ENCODE measurements at places on chromosomes 1 and 21.

DNA sequence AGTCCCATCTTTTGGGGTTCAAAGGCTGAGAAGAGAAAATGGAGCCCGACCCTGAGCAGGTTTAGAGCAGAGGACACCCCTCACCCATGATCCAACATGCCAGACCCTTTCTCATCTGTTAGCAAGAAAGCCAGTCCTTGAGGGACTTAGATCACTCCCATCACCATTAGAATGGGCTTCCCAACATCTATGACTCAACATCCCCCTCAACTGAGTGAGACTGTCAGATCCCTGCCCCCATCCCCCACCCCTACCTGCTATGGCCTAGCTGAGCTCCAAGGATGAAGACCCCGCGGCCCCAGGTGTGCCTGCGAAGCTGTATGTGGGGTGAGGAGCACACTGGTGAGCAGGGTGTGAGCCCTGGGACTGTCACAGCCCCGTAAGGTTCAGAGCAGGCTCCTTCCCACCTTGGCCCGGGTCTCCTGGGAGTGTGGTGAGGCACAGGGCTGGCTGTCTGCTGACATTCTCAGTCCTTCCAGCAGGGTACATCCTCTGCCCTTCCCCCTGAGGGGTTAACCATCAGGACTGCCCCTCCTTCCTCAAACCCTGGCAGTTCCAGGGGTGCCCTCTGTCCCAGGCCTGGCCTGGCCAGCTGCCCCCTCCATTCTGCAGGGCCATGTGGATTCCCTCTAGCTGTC, 21.4 kb upstream of the BLACAT1 start:
- no peak for DNase-seq

DNA sequence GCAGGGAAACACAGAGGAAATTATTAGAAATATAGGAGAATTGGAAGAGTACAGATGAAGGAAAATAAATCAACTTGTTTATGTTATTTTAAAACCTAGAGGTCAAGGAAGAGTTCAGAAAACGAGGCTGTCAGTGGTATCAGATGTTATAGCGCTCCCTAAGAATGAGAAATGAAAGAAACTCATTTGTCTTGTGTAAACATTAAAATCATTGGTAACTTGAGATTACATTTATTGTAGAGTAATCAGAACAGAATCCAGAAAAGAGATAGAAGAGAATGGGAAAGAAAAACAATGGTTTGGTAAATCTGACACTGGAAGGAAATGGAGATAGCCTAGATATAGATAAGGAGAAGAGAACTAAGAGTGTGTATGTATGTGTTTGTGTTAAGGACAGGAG, 106.4 kb downstream of the ATF6 start:
- DNase-seq, result no peak

DNA sequence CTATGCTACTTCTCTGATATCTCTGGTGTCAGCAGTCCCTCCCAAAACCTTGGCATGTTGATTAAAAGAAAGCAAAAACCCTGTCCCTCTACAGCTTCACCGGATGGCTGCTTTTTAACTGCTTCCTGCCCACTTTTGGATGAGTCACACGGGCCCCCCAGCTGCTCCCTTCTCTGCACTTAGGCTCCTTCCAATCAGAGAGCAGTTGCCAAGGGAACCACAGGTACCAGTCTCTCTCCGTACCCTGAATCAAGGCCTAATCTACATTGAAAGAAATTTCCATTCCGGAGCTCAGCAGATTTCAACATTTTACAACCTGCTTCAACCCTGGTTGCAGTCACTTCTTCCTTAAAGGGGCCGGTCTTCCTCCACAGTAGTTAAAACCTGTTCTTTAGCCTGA, 70.6 kb upstream of the GJB5 start:
- DNase-seq, result no peak

- no peak for DNase-seq
Observed at GRCh38 chr1:36366091-36366661, 19.5 kb downstream of the STK40 start.

DNA sequence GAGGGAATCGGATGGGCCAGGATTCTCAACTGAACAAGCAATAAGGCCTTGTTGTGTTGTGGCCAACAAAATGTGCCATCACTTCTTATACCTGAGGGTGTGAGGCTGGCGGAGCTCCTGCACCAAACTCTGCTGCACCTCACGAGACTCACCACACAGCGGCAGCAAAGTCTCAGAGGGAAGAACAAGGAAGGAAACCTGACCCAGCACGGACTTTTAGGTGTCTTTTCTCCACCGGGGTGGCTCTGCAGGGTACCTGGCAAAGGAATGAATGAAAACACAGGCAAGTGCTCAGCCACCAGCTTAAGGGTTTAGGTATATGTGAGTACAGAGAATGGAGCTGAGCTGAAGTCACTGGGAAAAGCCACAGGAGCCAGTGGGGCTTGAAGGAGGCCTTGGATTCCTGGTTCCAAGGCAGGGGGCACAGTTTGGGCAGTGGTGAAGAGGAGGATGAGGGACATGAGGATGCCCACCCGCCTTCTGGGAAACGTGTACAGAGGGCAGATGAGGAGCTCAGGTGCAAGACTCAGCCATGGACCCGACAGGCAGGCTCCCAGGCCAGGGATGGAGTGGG, 31.1 kb upstream of the HSD3B1 start:
- peak; percentile 85 for DNase-seq

DNA sequence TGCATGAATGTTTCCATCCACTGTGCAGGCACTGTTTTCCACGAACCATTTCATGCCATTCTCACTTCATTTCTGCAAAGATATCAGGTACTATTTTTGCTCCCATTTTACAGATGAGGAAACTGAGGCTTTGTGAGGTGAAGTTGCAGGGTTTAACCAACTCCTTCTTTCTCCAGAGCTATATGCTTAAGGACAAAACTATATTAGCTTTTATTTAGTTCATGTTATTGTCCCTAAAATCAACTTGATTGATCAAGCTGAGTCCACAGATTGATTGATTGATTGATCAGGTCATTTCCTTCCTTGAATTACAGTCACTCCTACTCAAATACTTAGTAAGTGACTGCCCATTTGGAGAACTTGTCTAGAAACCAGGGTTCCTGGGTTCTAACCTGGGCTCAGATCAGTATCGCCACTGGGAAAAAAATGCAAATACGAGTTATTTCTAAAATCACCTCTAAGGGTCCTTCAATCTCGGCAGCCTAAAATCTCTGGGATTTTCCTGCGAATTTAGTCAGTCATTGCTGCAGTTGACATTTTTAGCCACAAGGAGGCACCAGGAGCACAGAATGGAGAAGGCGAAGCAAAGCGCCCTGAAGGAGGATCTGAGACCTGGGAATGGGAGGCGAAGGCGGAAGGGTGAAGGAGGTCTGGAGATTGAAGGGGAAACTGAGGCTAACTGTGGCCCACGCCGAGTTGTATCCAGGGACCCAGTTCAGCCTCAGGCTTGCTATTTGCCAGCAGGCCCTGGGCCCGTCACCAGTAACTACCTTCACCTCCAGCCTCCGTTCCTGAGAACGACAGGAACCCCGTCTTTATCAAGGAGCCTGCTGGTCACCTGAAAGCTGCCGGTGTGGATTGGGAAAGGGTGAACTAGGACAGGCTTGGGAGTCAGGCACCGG, 14.3 kb upstream of the MUL1 start:
- DNase-seq, result peak; percentile 81

DNA sequence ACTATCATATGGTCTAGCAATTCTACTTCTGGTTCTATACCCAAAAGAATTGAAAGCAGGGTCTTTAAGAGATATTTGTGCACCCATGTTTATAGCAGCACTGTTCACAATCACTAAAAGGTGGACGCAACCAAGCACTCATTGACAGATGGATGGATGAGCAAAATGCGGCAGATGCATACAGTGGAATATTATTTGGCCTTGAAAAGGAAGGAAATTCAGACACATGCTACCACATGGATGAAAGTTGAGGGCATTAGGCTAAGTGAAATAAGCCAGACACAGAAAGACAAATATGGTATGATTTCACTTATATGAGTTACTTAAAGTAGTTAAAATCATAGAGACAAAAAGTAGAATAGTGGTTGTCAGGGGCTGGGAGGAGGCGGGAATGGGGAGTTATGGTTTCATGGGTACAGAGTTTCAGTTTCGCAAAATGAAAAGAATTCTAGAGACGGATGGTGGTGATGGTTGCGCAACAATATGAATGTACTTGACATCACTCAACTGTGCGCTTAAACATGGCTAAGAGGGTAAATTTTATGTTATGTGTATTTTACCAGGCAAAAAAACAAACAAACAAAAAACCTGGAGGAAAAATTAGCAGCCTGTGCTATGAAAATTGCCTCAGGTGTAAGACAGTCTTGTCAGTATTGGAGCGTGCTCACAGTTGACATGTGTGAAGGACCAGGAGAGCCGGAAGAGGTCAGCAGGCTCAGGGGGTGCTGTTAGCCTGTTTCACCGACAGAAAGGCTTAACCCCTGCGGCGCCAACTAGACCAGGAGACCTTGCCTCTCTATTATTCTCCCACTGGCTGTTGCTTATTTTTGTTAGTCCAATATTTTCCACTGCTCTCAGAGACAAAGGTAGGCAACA, 26.5 kb downstream of the CD247 start:
- no peak for DNase-seq

- DNase-seq, result peak; percentile 1
Observed at GRCh38 chr1:25640646-25641328, 24.2 kb downstream of the MAN1C1 start.

- no peak for DNase-seq
Observed at GRCh38 chr1:117104986-117105385, 16.6 kb downstream of the TRIM45 start.

DNA sequence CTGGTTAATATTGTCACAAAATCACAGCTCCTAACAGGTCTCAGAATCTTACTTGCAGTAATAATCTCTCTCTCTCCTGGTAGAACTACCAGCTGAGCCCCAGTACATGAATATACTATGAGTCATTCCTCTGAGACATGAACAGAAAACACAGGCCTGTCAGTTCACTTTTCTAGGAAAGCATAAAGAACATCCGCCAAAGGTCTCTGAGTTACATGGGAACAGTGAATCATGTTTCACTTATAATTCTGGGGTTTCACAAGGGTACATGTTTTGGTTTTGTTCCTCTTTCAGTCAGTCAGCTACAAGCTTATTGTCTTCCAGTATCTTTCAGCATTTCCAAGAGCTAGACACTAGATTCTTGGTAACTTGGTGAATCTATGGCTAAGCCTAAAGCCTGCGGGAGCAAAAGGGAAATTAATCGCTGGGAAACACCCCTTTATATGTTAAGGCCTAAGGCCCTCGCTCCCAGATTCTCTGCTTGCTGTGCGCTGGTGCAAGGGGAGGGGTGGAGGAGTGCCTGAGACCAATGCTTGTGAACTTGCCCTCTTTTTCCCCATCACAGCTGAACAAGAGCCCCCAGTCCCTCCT, 31.7 kb downstream of the IFNGR2 start:
- no peak for DNase-seq

DNA sequence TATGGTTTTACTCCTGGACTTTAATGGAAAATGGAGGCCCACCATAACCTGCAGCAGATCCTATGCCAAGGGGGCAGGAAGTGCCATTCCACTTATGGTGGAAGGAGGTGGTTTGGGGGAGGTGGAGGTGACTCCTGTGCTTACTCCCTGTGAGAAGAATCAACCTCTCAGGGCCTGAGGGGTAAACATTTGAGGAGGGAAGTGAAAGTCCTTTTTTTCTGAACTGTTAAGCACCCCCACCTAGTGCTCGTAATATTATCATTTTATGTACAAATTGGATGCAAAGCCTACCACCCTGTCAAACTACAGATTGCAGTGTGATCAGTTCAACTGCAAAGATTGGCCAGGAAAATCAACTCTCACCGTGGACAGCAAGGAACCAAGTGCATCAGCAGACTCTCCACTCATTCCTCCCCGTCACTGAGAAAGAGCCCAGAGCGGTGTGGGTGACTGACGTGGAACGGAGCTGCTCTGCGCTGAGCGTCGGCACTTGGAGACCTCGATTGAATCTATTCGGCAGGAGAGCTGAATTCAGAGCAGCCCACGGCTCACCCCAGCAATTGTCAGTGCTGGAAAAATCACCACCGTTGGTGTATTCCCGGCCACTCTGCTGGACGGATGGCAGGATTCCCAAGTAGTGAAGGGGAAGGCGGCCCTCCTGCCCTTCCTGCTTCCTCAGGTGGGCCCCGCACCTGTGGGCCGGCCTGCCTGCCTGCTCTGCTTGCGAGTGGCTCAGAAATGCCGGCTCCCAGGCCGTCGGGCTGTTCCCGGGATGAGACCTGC, 46.8 kb upstream of the COX20 start:
- DNase-seq, result no peak

DNA sequence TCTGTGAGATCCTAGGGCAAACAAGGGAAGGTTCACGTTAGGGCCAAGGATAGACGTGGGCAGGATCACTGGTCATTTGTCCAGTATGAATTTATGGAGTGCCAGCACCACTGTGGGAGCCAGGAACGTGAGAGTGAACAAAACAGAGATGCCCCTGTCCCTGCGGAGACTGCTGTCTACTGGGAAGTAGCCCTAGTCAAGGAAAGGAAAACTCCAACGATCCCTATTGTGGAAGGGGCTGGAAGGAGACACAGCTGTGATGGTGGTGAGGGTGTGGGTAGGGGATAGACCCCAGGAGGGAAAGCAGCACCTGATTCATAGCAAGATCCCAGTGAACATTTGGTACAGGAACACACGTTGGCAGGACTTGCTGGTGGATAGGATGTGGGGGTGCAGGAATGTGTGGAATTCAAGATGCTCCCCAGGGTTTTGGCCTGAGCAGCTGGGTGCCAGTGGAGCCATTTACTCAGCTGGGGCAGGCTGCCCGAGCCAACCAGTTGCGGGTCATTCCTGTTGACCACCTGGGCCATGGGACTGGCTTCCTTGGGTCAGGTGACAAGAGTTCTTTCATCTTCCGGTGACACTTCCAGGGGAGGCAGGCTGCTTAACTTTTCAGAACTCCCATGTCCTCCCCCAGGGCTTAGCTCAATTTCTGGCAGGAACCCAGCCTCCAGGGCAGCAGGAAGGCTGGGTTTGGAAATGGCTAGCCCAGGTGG, 1.2 kb upstream of the ATP13A2 start:
- no peak for DNase-seq

DNA sequence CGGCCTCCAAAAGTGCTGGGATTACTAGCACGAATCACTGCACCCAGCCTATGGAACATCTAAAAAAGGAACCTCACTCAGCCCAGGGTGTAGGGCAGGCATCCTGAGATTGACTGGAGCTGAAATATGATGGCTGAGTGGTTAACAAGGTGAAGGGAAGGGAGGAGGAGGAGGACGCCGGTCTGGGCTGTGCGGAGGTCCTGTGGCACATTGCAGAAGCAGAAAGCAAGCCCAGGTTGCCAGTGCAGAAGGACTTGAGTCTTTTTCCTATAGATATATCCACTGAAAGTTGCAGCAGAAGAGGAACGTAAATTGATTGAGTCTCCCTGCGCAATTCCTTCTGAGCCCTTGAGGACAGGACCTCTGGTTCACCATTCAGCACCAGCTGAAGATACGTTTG, 1.5 kb upstream of the KIF17 start:
- DNase-seq, result no peak

- no peak for DNase-seq
Observed at GRCh38 chr1:206691604-206692003, 6.9 kb downstream of the MAPKAPK2 start.

- no peak for DNase-seq
Observed at GRCh38 chr1:209462433-209462832, 121.1 kb upstream of the CAMK1G start.

DNA sequence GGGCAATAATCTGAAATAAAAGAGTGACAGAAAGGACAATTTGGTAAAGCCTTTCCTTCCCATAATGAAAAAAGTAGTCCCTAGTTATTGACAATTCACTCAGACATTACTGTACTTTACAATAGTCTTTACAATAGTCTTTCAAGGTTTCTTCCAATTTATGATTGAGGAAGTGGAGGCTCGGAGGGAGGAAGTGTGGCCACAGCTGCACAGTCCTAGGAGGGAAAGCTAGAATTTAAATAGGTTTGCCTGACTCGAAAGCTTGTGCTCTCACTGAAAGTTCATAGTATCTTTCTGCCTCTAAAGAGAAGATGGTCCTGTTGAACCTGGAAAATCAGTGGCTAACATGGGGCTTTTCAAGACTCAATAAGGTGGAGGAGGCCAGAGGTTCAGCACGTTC, 203.2 kb downstream of the SDCCAG8 start:
- no peak for DNase-seq

All from HEK293T (cell line).